ENCODE measurements at places on chromosomes 13 and 19.

DNA sequence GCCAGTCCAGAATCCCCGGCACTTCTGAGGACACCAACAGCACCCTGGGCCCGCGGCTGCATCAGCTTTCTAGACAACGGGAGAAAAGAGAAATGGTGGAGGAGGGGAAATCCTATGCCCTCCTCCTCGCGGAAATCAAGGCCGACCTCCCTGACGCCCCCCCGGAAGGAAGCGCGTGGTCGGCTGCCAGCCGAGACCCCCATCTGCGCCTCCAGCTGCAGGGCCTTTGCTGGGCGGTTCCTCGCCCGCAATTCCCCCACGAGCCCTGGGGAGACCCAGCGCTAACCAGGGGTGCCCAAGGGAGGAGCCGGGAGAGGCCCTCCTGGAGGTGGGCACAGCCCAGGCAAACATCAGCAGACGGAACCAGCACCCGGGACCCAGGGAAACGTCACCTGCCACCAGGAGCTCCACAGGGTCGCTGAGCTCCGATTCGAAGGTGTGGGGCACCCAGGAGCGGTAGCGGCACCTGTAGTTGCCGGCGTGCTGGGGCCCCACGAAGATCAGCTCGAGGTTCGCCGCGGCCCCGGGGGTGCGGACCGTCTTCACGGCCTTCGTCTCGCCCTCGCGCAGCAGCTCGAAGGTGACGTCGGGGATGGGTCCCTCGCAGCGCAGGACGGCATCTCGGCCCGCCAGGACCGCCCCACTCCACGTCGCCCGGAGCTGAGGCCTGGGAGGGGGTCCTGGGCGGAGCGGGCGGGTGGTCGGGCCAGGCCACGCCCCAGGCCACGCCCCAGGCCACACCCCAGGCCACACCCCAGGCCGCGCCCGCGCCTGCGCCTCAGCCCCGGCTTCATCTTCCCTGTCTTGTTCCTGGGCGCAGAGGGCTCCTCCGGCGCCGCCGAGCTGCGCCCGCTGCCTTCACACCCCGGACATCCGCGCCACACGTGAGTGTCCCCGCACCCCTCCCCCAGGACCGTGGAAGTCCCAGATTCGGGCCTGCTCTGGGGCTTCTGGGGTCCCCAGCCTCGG is 6.0 kb downstream of the A1BG start:
- DNase-seq, result peak; percentile 92

DNA sequence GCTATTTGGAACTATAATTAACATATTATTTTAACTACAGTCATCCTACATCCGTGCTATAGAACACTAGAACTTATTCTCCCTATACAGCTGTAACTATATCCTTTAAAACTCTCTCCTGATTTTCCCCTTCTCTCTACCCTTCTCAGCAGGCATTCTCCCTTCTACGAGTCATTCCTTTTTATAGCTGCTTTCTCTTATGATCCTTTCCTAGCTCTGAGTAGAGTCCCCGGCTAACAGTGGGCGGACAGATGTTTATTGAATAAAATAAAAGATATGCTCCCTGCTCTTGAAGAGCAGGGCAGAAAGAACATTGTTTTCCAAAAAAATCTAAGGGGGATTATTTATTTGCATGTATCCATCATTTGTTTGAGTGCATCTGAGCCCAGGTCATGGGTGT is 246.5 kb upstream of the TMTC4 start:
- DNase-seq, result no peak

DNA sequence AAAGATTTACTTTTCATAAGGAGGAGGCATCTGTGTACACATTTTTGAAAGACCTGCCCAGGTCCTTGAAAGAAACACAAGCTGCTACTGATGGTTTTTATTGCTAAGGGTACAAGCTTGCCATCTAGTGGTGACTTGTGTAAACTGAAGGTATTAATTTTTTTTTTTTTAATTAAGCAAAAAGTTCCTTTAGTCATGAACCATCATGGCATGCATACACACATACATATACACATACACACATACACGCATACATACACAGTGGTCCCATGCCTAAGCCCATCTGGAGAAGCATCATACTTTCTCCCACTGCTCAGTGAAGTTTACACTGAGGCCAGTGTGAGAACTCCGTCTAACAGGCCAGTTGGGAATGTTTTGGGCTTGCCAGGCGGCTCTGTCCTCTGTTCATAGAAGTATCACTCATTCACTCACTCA is 312.5 kb downstream of the DCLK1 start:
- no peak for DNase-seq

DNA sequence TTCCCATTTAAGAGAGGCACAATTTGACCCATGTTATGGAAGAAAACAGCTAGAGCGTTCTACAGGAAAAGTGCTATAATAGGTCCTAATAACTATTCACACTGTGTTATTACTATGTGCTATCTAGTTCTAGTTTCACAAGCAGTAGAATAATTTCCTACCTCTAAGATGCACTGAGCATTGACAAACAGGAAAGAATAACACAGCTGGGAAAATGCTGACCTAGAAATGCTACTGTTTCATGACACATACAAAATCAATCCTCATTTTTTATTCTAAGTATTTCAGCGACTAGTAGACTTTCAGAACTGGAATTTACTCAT is 259.5 kb downstream of the ITGBL1 start:
- no peak for DNase-seq

GRCh38 chr19:5269926-5270325 is 70.7 kb downstream of the PTPRS start:
- no peak for DNase-seq
